MV-4-11 (cell line): ENCODE measurements at places on chromosomes 7 and 10.
A peak's percentile ranks its signal among the peaks of the same experiment; 100 is the strongest.

- no peak for DNase-seq
Observed at GRCh38 chr10:112071596-112072133, 111.9 kb downstream of the GPAM start.

DNA sequence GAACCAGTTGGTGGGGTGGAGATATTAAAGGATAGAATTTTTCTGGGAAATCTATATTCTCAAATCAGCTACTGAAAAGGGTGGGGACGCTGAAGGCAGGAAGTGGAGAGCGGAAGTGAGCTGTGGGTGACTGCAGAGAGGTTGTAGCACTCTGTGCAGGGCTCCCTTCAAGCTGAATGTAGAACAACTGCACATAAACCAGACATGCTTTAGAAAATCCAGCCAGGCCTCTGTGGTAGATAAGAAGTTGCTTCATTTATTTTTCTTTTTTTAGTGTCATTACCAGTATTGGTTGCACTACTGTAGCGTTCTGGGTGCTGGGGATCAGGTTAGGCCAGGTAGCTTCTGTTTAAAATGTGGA, 127.8 kb downstream of the CELF2 start:
- DNase-seq = peak; percentile 80

- DNase-seq = no peak
Observed at GRCh38 chr10:6659451-6659850, 79.4 kb upstream of the PRKCQ start.

GRCh38 chr10:74121368-74121767, 29.3 kb downstream of the AP3M1 start:
- no peak for DNase-seq

DNA sequence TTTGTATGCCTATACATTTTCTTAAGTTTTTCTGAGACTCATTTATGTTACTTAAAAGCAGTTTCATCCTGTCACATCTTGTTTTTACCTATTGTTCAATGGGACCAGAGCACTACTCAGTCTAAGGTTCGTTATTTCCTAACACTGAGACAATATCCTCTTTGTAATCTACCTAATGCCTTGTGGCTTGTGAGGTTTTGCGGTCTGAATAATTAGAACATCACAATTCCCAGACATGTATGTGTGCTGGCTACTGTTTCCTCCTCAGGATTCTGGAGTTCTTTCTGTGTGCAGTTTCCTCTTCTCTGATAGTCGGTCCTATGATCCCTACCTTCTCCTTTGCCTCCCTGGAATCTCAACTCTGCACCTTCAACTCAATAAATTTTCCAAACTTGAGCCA, 620.2 kb downstream of the ANKRD7 start:
- DNase-seq = peak; percentile 85

DNA sequence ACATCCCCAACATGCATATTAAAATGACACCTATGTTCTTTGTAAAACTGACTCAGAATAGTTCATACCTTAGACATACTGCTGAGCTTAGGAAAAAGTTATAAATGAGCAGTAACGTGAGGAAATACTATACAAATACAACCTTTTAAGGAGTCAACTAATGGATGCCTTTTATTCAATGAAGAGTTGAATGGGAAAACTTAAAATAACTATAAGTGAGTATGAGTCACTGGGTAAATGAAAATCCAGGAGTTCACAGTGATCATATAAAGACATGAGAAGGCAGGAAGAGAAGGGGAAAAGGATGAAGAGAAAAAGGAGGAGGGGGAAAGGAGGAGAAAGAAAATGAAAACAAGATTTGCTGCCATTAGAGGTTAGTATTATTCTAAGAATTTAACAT, 157.8 kb upstream of the PCDH15 start:
- no peak for DNase-seq

GRCh38 chr7:108311446-108312168, 144.6 kb downstream of the NRCAM start:
- DNase-seq = no peak

DNA sequence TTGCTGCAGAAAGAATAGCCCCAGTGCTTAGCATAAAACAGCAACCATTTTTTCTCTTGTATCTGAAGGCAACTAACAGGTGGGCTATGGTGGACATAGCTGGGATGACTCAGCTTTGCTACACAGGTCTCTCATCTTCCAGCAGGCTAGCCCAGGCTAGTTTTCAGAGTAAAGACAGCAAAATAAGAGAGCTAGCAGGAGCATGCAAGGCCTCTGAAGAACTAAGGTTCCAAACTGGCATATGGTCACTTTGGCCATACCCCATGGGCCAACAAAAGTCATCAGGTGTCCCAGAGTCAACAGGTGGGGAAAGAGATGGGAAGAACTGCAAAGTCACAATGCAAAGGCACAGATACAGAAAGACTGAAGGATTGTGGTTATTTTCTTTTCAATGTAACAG, 571.6 kb upstream of the MGMT start:
- DNase-seq = no peak

- no peak for DNase-seq
Observed at GRCh38 chr7:38453168-38453567, 178.0 kb downstream of the AMPH start.

DNA sequence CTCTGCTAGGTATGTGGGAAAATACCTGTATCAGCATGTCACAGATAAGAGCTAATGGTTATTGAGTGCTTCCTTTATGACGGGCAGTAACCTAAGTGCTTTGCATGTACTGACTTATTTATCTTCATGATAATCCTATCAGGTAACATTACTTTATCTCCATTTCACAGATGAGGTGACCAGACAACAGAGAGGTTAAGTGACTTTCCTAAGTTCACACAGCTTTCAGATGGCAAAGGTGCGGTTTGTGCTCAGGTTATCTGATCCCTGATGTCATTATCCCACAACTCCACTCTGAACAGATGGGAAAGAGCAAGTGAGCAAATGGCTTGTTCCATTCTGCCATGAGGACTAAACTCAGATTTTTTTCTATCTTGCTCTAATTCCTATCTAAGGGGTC, 217.0 kb upstream of the PODXL start:
- DNase-seq = no peak

DNA sequence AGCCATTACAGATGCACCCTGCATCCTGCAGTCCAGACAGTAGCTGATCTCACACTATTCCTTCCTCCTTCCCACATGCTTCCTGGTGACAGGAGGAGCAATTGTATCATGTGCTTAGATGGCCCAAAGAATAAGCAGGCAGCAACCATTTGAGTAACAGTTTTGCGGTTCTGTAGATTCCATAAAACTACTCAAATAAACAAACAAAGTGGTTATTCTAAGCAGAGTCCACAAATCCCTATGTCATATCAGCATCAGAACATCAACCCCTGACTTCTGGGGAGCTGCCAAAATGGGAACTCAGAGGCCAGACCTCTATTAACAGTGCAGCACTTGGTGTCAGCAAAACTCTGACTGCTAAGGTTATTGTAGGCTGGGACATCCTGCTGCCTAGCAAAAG, 226.0 kb downstream of the SORCS1 start:
- DNase-seq = no peak

GRCh38 chr10:60979667-60980104, 35.7 kb upstream of the RHOBTB1 start:
- DNase-seq = no peak

DNA sequence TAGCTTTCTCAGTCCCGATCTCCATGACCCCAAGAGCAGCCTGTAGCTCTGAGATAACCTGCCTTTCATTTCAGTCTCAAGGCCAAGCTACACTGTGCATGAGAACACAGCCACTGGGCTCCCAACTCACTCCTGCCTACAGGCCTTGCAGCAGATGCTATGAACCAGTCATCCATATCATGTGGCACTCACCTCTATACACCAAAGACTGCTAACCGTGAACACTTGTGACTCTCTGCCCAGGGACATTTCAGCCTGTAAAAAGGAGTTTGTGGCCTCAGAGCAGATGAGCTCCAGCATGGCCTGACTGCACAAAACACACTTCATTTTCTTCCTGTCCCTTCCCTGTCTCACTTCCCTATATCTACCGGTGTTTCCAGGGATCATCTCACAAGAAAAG, 56.9 kb upstream of the NPY start:
- no peak for DNase-seq

GRCh38 chr7:146956321-146956720, 839.7 kb downstream of the CNTNAP2 start:
- DNase-seq = no peak

DNA sequence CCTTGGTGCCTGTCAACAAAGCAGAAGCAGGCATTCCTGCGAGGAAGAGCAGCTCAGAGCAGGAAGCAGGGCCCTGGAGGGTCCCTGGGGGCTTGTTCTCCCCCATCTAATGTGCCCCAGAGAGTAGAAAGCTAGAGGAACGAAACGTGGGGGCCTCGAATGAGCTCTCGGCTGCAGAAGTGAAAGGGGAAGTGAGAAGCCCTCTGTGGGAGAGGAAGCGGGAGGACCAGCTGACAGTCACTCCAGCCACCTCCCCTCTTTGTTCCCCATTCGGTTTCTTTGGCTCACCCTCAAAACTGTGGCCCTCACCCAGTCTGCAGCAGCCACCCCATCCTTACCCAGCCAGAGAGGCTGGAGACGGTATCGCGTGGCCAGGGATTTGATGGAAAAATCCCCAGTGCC, 25.0 kb downstream of the C10orf105 start:
- peak; percentile 98 for DNase-seq

DNA sequence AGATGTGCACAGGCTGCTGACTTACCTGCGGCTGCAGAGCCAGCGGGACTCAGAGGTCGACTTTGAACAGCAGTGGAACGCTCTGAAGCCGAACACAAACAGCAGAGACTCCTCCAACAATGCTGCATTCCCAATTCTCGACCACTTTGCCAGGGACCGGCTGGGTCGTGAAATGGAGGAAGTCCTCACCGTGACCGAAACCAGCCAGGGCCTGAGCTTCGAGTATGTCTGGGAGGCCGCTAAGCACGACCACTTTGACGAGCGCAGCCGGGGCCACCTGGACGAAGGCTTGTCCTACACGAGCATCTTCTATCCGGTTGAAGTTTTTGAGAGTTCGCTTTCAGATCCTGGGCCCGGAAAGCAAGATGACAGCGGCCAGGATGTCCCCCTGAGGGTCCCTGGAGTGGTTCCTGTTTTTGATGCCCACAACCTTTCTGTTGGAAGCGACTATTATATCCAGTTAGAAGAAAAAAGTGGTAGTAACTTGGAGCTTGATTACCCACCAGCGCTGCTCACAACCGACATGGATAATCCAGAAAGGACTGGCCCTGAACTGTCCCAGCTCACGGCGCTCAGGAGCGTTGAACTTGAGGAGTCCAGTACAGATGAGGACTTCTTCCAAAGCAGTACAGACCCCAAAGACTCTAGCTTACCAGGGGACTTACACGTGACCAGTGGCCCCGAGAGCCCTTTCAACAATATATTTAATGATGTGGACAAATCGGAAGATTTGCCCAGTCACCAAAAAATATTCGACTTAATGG, 19.4 kb upstream of the BHLHA15 start:
- no peak for DNase-seq

GRCh38 chr7:158856883-158857668, 718 bp downstream of the DYNC2I1 start:
- DNase-seq = no peak

DNA sequence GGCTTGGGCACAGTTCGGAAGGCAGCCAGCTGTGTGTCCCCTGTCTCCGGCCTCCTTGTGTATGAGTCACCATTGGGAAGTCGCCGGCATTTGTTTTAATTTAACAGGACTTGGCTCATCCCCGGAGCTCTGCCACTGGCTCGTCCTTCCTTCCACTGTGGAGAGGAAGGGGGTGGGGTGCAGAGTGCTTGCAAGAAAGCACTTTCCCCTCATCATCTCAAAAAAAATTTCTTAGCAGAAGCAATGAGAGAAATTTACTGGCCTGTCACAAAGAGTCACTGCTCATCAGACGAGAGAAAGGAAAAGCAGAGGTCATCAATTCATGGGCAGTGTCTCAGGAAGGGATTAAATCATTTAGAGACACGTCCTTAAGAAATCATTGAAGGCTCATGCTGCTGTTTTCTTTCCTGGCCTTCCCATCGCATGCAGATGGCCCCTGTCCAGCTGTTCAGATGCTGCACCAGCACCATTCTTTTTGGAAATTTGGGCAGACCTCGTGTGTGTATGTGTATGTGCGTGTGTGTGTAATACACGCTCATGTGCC, 93.3 kb downstream of the BMS1 start:
- DNase-seq = no peak

DNA sequence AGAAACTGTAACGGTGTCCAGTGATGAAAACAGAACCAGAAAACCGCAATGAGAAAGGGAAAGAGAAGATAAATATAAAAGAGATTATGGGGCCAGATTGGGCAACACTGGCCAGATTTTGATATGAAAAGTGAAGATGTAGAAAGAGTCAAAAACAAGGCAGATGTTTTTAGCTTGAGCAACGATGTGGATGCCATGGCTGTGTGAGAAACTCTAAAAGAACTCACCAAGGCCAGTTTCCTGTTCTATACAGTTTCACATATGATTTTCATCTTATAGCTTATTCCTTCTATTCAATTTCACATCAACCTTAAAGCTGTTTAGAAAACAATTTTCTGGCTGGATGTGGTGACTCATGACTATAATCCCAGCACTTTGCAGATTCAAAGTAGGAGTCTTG, 36.3 kb downstream of the CSTF2T start:
- no peak for DNase-seq

DNA sequence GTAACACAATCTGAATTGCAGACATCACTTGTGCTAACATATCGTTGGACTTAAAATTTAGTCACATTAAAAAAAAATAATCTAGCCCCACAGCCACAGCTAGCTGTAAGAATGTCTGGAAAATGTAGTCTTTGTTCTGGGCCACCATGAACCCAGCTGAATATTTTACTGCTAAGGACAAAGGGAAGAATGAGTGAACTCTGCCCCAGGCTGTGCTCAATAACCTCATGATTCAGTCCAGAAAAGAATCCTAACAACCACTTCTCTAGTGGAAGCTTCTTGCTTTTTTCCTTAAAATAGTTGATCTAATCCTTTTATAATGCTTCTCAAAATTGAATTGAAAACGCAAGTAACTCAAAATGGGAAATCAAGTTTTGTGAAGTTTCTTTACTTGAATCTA, 25.6 kb upstream of the SOSTDC1 start:
- DNase-seq = no peak

DNA sequence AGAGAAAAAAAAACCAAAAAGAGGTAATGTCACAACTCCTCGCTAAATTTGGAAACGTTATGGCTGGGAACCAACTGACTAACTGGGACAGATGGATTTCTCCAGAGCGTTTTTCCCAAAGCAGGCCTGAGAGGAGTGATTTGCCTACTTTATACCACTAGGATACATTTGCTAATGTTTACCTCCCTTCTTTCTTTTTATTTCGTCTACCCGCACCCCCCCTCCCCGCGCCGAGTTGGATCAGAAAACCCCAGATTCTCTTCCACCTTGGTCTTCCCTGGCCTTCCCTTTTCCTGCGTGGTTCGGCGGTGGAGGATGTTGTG, 7.2 kb downstream of the CPA2 start:
- no peak for DNase-seq

DNA sequence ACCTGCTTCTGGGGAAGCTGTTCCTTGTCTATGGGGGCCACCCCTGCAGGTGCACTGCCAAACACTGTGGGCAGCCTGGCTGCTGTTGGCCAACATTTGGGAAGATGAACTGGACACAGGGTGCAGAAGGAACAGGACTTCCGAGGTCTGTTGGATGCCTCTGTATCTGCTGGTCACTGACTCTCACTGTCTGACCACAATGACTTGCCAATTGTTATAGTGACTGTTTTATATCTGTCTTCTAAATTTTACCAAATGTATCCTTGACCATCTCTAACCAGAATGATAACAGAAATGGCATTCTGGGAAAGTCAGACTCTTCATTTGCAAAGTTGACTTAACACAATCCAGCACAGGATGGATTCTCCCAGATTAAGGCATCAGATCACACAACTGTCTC, 214.0 kb upstream of the PRSS58 start:
- DNase-seq = no peak
